Gastroesophageal sphincter (tissue), 4 donors: ENCODE measurements at places on chromosomes 3 and 15. TPM values are rescaled to one million over a fixed set of nuclear protein-coding genes. Genes with fewer than 3 reads are reported as not detected.
A peak's percentile ranks its signal among the peaks of the same experiment; 100 is the strongest.

DNA sequence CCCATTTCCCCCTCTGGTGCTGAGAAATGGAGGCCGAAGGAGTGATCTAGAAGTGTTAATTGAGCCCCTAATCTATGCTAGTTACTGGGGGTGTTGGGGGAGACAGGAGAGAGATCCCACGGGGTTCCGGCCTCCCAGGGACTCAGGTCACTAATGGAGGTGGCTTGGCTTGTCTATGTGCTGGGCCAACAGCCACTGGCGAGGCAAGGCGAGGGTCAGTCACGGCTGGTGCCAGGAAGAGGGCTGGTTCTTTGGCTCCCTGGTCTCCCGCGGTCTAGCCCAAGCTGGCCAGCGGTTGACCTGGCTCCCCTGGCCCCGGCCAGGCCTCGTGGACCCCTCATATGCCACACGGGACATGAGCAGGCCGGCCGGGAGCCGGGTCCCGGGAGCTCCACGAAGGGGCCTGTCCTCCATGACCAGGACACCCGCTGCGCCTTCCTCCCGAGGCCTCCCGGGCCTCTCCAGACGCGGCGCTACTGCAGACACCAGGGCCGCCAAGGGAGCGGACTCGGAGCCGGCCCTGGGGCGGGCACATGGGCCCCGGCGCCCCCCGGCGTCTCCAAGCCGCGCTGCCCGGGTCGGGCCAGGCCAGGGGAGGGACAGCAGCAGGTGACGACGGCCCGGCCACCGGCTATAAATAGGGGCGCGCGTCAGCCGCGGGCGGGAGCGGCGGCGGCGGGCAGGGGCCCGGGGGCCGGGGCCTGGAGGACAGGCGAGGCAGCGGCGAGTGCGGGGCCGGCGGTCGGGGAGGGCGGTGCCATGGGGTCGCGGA, at the start of gene ALPK3:
ALPK3 (plus strand) TSS at position 663 of the 772 bp plus-strand sequence; CDS start at position 760, 97 bp downstream.
- peak; percentile 85 for ATAC-seq

DNA sequence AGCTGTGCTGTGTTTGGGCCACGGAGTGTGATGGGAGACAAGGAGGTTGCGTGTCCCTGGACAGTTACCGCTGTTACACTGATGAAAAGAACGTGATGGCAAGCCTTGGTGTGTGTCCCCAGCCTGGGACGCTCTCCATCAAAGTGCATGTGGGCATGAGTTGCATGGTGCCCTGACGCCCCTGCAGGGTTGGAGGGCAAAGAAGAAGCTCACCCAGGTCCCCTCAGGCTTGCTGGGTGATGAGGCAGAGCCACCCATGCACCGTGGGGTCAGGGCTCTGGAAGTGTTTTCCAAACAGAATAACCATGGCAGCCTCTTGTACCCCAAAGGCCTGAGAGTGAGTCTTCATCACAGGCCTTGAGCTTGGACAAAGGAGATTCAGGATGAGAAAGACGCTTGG, 189.2 kb downstream of the ATP10A start:
- no peak for ATAC-seq

DNA sequence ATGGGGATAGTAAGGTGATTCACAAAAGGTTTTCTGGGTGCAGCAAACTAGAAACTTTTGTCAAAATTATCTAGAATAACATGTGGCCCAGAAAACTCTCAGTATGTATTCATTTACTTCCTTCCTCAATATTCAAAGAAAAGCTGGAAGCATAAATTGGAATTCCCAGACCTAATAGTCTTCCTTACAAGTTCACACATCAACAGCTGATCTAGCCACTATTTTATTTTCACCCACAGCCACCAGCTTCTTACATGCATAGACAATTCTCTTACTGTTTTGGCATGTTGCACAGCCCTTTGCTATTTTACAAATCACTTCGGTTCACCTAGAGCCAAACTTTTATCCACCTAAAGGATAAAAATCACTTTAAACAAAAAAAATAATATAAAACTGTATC, 647.8 kb upstream of the CCDC54 start:
- ATAC-seq, result no peak

The CAND2 gene
- 29.9 TPM for total RNA-seq

The SMCO1 gene
- total RNA-seq, result not detected

DNA sequence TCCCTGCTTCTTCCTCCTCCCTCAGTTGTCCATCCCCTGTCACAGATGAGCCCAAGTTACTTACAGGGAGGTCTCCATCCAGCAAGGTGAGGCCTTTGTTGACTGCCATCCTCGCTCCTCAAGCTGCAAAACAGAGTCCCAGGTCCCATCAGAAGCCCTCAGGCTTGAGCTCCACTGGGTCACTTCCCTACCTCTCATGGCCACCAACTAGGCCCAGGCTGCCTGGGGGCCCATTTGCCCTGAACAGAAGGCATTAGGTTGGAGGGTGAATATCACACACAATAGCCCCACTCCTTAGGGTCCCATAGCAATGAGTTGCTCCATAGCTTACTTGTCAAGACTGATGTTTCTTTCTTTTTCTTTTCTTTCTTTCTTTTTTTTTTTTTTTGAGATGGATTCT, 1.8 kb downstream of the PLIN1 start:
- no peak for ATAC-seq

- ATAC-seq, result no peak
These were observed 61.1 kb downstream of the DIPK2A start for GRCh38 chr3:144032531-144033239.

DNA sequence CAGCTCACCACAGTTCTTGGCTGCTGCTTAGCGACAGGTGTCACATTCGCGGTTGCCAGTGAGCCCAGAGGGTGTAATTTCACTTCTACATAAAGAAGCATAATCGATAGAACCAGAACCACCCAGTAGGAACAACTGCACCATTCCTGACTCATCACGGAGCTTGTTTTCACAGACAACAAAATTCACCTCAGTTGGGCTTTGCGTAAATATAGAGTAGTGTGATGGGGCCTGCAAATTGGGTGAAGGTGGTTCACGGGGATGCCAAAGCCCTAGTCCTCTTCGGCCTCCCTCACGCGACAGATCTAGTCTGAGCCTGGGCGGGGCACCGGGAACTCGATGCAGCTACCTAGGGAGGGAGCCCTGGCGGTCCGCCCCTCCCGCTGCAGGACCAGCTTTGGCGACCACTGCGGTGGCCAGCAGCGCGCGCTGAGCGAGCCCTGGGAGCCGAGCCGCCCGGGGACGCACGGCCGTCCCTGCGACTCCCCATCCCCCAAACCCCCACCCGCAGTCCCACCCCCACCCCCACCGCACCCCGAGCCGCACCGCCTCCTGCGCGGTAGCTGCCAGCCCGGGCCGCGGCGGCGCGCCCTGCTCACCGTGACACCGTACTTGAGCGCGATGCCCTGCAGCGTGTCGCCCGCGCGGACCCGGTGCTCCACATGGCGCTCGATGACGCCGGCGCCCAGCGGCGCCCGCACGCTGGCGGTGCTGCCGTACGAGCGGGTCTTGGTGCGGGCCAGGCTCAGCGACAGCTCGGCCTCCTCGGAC, 519 bp downstream of the LYSMD2 start:
- ATAC-seq, result peak; percentile 54

DNA sequence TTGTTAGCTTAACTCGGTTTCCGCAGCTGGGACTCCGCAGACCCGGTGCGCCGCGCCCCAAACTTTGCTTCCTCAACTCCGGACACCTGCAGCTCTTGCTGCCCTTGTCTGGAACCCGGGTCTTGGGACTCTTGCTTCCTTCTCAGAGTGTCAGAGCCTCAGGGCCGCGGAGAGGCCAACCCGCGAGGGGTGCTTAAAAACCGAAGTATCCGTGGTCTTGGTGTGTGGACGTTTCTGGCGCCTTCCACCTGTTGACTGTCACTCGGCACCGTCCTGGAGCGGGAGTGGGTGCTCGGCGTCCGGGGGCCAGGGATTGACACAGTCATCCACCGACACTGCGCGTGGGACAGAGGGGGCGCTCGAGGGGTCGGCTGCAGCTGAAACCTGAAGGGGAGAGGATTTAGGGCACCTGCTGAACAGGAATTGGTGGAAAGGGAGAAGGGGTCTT, 386 bp downstream of the SQOR start:
- ATAC-seq, result peak; percentile 48

DNA sequence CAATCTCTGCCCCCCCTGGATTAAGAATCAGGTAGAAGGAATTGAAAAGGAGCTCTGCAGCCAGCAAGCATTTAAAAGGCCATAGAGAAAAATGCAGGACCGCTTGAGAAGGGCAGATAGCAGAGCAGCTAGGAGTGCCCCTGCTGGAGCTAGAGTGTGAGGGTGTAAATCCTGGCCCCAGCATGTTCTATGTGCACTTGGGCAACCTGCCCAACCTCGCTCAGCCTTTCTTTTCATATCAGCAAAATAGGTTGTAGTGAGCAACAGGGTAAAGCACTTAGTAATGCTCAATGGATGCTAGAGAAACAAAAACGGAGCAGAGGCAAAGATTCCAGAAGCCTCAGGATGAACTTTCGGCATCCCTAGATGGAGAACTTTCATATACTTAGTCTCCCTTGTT, 25.0 kb upstream of the THBS1 start:
- no peak for ATAC-seq

DNA sequence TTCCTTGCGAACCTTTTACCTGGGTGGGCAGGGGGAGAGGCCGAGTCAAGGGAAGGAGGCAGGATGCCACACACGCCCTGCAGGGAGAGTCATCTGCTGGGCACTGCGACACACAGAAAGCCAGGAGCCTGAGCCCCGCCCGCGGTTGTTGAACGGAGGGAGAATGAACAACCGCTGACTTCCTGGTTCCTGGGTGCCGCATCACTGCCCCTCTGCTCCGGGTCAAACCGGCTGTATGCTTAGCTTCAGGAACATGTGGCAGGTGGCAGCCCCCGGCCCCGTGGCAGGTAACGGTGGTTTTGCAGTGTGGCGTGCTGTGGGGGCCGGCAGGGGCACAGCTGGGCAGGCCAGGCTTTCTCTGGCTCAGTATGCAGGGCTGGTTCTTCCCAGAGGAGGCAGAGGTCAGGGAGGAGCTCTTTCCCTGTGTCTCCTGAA, 33.4 kb downstream of the APBA2 start:
- no peak for ATAC-seq

- ATAC-seq, result peak; percentile 51
These were observed 536.9 kb downstream of the ZIC1 start for GRCh38 chr3:147945968-147946519.

The ACOX2 gene
- total RNA-seq, result 43.3 TPM

GRCh38 chr3:7166460-7166859, 305.5 kb downstream of the GRM7 start:
- peak; percentile 39 for ATAC-seq
